Uterus (tissue), 4 donors: ENCODE measurements at places on chromosomes 7 and 10. TPM values are rescaled to one million over a fixed set of nuclear protein-coding genes. Genes with fewer than 3 reads are reported as not detected.

POP7 gene
- total RNA-seq, result 16.4 TPM

EGFR gene
- 73.6 TPM for total RNA-seq

STEAP2 gene
- 34.2 TPM for total RNA-seq

NT5C2 gene
- total RNA-seq, result 12.3 TPM

DLG5 gene
- 72.6 TPM for total RNA-seq

PALD1 gene
- total RNA-seq, result 1.8 TPM

ARL3 gene
- total RNA-seq, result 11.3 TPM

PGAM2 gene
- total RNA-seq, result 1.4 TPM

ELN gene
- total RNA-seq, result 37.4 TPM
